AG04450 (cell line): ENCODE measurements at places on chromosomes 4 and X.

- DNase-seq, result no peak
Measured at GRCh38 chr4:32117693-32118092, 1397.5 kb downstream of the PCDH7 start.

DNA sequence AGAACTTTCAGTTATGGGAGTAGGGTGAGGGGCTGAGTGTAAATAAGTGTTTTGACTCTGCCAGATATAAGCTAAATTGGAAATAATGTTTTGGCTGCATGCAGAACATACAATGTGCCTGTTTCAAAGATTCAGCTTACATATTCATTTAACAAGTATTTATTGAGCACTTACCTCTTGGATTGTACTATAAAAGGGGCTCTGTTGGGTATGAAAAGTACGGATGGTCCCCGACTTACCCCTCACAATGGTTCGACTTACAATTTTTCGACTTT, 799 bp upstream of the AIFM1 start:
- no peak for DNase-seq

DNA sequence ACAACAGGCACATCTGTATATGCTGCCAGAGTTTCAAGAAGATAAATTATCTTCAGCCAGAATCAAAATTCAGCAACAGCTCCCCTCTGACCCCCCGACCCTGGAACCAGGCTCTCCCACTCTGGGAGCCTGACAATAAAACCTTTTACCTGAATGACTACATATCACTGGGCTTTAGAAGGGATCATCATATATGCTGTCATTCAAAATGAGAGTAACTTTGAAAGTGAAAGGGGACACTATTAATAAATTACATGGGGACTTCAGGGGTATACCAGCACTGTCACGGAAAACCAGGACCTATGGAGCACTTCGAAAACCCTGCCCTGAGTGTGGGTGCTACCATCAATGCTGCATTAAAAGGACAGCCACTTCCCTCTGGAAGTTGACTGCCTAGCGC, 26.2 kb downstream of the TSPAN5 start:
- no peak for DNase-seq

DNA sequence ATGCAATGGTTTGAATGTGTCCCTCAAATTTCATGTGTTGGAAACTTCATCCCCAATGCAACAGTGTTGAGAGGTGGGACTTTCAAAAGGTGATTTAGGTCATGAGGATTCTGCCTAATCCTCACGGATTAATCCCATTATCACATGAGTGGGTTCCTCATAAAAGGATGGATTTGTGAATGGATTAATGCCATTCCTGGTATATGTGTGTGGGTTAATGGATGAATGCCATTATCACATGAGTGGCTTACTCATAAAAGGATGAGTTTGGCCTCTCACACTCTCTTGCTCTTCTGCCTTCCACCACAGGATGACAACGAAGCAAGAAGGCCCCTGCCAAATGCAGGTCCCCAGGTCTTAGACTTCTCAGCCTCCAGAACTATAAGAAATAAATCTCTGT, 30.5 kb upstream of the NEUROG2 start:
- no peak for DNase-seq

DNA sequence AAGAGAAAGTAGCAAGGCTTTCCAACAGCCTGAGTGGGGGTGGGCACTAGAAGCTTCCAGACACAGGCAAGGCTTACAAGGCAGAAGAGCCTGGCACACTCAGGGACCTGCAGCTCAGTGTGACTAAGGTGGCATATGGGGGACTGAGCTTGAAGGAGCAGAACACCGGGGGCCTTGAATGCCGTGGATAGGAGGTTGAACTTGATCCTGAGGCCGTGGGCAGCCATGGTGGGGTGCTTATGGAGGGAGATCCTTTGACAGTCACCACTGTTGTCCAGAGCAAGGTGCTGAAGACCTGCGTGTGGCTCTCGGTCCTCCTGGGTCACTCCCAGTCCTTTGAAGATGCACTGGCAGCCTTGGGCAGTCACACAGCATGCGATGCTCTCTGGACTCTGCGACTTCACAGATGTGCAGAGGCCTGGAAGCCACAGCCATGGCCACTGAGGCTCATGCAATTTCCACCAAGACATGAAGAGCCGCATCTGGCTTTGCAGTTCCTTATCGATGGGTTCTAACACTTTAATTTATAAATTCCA, 18.3 kb downstream of the C4orf50 start:
- DNase-seq, result no peak

DNA sequence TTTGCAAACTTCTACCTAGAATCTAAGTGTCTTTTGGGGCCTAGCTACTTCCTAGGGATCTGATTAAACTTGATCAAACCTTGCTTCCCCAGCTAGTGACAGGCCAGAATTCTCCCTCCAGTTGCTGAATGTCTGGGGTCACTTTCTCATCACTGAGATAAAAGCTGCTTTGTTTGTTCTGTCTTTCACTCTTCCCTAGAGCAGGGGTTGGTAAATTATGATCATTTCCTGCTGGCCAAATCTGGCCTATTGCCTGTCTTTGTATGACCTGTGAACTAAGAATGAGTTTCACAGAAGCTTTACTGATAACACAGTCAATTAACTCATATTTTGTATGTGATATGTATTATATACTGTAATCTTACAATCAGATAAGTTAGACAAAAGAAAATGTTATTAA, 157.8 kb upstream of the AADAT start:
- no peak for DNase-seq

DNA sequence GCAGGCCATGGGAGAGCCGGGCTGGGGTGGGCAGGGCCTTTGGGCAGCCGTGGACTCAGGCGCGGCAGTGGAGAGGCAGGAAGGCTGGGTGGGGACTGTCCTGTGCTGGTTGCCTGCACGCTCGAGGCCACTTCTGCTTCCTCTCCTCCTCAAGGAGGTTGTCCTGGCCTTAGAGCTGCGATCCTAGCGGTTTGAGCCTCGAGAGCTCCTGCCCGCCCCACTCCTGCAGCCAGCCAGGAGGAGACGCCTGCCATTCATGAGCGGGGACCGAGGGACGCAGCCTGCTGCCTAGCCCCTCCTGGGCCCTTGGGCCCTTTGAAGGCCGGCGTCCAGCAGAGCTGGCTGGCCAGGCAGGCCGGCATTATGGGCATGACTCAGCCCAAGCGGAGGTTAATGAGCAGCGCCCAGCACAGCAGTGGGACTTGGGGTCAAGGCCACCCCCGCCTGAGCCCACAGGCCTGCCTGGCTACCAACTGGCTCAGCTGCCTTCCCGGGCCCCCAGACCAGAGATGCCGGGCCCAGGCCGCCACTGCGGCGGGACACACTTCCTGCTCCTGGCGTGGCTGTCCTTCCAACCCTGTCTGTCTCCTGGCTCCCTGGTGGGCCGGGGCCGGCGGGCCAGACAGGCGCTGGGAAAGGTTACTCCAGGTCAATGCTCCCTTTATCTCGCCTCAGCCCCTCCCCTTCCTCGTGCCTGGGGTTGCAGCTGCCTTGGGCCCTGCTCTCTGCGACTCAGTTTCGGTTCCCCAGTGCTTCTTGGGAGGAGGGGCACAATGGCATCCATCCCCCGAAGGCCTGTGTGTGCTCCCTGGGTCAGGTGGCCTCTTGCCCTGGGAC, 1.8 kb downstream of the ABCD1 start:
- no peak for DNase-seq

DNA sequence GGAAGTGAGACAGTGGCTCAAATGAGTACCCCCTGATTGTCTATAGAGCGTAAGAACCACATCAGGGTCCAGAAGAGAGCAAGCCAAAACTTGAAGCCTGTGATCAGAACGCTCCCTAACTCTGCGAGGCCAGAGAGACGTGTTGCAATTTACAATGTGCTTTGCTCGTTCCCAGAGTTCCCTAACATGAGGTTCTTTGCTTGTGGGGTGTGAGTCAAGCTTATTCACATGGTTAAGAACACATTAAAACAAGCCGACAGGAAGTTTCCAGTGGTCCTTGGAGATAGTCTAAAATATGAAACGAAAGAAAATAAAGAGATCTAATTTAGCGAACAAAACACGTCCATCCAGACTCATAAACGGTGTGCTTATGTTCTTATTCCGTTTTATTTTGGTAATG, 702.3 kb downstream of the TRIML1 start:
- no peak for DNase-seq
